ENCODE measurements at places on chromosomes 7 and 10.

DNA sequence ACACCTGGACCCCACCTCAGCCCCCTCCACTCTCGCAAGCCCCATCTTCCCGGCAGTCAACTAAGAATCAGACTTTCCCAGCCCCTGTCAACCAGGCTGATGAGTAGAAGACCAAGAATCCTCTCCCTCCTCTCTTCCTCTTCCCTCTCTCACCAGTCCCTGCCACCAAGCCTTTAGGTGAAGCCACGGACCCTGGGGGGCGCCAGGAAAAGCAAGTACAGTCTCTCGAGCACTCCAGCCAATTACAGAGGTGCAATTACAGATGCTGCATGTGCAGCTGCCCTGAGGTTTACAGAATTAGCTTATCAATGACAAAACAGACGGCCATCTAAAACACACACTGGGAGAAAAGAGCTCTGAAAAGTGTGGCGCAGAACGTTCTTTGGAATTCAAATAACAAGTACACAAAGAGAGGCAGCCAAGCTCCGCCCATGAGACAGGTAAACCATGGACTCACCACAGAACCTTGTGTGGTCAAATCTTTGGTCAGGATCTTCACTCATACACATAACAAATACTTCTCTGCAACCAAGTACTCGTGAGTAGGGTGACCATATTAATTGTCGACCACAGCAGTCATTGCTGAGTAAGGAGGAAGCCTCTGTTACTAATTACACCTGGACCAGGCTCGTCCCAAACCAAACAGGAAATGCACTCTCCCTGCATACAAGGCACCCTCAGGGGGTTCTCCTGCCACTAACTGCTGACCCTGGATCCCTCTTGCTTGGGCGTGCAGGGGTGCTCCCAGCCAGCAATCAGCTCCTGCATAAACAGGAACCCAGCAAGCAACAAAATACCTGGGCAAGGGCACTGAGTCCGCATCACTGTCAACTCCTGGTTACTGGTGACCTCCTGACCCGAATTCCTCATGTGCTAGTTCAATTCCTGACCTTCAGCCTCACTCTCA is 189.2 kb downstream of the FAM107B start:
- ATAC-seq, result no peak

DNA sequence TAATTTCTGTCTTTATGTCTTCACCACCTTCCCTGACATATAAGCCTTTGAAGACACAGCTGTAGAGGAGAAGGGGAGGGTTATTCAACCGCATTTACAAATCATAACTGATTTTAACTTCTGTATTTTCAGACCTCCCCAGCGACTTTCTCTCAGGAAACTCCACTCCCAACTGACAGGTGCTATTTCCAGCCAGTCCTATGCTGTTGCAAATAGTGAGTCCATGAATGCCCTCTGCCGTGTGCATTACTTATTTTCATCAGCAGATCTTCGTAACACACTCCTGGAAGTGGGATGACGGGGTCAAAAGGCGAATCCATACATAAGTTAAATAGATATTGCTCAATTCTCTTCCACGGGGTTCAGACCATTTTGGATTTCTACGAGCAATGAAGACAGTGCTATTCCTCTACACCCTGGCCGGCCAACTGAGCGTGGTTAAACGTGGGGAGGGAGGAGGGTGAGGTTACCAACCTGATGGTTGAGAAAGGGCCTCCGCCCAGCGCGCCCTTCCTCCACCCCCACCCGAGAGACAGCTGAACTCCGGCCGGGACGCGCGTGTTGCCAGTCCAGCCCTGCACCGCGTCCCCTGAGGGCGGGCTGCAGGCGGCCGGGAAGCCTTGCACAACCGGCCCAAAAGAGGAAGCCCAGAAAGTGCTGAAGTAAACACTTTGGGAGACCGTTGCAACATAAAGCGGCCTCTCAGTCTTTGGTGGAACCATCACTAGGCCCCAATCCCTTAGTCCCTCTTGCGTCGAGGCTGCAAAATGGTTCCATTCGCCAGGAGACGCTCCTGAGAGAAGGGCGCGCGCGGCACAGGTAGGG is at the start of gene APBB1IP:
TSS of gene APBB1IP (plus strand) at position 705 of the 825 bp plus-strand sequence. CDS start 53,986 bp downstream, outside the sequence.
- ATAC-seq, result no peak

DNA sequence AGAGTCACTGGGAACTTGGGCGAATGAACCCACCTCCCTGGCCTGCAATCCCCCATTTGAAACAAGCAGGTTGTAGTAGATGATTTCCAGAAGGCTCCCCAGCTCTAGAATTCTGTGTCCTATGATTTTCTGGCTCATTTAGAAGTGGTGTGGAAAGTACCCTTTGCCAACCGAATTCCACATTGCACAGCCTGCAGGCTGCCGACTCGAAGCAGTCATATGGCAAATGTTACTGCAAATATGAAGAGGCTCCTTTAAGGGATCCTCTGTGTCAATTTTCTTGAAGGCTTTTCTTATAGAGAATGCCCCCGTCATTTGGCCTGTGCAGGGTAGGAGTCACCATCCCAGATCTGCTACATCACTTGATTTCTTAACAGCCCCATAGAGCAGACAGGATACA is 5.6 kb downstream of the PODXL start:
- ATAC-seq, result no peak

- ATAC-seq, result peak; percentile 49
Measured at GRCh38 chr10:23412223-23412622, 26.7 kb upstream of the OTUD1 start.

DNA sequence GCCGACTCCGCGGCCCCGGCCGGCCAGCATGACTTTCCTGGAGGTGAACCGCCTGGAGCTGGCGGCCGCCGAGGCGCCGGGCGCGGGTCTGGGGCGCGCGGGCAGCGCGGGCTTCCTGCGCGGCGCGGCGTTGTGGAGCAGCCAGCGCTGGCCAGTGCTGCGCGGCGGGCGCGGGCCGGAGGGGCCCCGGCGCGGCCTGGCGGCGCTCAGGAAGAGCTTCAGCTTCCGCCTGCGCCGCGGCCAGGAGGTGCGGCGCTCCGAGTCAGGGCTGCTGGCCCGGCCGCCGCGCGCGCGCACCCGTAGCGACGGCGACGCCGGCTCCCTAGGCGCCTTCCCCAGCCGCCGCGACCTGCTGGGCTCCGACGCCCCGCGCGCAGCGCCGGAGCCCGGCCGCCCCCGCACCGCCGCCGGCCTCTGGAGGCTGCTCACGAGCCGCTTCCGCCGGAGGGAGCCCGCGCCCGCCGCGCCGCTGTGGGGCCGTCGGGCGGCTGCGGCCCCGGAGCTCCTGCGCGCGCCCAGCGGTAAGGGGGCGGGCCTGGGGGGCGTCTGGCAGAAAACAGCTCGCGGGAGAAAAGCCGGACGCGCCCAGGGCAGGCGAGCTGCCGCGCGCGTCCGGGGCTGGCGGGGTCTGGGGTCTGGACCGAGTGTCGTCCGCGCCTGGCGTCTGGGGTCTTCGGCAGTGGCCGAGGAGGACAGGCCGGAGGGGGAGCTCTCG is 29.0 kb downstream of the AGAP3 start:
- ATAC-seq, result no peak

DNA sequence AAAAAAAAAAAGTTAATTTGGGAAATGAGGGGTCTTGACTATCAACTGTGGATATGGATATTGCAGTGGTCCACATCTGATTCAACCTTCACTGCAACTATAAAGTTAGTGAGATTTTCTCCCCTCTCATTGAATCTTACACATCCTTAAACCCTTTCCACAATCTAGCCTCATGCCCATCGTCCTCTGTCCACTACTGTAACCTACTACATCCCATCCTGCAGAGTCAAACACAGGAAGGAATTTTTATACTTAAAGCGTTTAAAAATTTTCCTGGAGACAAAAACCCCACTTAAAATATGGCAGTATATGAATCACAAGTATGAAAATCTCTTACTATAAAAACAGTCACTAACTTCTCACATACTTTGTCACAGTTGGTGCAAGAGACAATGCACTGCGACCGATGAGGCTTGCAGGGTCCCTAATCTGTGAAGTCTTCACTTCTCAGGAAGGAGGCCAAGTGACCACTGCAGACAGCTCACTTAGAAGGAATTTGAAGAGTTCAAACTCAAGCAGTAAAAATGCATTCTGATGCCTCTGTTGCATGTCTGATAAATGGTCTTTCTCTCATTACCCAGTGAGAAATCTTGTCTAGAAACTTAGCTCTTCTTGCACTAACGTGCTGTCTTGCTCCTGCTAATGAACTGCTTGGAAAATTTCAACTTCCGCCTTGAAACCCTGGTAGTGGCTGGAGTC is 50.3 kb upstream of the ST8SIA6 start:
- peak; percentile 93 for ATAC-seq

GRCh38 chr7:135189221-135189662 is 18.7 kb upstream of the CYREN start:
- ATAC-seq, result no peak

DNA sequence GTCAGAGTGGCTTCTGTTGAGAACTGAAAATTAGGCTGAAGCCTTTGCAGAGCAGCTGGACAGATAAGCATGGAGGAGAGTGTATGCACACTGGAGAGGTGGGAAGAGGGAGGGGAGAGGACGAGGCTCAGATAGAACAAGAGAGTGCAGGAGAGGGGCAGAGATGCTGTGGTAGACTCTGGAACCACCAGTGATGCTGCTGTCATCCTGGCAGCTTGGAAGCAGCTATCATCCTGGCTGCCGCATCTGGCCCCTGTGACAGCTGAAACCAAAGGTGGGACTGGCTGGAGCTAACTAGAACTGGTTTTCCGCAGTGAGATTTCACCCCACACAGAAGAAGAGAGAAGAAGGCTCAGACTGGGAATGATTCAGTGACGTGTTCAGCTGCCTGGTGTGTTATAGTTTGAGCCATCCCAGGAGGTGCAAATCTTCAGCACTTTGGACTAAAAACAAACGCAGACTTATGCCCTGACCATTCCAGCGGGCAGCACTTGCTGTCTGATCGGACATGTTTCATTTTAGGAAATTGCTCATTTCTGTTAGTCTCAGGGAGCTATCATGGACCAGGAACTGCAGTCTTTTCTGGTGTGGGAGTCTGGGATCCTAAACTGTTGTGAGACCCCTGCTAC is 38.4 kb downstream of the EEPD1 start:
- ATAC-seq, result no peak

DNA sequence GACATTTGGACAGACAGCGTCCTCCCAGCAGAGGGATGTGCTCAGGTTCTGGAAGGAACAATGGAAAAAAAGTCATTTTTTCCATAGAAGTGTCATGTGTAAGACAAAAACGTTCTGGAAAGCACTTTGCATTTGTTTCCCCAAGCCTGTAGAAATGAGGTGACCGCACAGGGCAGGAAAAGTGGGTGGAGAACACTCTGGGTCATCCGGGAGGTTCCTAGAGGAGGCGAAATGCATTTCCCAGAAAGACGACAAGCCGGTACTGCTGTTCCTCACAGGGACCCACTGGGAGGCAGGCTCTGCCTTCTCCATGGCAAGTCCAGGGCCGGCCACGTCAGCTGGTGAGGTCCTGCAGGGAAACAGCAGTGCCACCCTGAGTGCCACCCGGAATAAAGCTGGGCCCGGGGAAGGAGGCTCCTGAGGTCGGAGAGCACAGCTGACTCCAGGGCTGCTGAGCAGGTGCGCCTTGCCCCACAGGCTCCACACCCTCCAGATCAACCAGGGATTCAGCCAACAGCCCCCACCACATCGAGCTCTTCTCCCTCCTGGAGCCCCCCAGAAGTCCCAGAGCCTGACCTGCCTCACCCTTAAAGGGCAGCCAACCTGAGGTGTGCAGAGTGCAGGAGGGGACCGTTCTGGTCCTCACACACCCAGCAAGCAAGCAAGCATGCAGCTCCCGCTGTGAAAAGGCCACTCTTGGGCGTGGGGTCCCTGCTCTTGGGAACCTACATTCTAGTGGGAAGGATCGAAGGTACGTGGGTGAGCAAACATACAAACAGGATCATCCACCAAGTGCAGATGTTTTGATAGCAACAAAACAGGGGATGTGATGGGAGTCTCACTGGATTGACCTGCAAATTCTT is 28.8 kb upstream of the INPP5A start:
- ATAC-seq, result no peak

GRCh38 chr7:158239290-158239981 is 348.2 kb downstream of the PTPRN2 start:
- no peak for ATAC-seq

DNA sequence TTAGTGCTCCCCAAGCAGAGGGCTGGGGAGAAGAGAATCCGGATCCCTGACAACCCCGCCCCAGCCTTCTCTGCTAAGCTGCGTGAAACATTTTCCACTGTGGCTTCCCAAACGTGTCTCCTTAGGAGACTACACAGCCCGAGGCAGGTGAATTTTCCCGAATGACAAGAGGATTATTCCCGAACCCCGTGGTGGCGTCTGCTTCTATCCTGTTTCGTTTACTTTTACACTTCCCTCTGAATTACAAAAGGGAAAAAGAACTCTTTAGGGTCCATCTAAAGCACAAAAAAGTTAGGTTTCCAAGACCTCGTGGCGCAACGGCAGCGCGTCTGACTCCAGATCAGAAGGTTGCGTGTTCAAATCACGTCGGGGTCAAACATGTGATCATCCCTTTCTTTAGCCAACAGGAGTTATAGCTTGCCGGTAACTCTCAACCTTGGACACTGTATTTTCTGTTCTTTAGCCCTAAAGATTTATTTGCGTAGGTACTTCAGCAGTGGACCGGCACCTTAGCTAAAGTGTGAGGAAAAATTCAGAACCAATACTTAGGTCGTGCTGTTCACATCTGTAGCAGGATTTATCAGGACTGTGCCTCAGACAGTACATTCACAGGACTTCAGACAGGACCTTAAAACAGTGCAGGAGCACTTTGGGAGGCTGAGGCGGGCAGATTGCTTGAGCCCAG is 3.2 kb upstream of the ZNF789 start:
- ATAC-seq, result no peak

DNA sequence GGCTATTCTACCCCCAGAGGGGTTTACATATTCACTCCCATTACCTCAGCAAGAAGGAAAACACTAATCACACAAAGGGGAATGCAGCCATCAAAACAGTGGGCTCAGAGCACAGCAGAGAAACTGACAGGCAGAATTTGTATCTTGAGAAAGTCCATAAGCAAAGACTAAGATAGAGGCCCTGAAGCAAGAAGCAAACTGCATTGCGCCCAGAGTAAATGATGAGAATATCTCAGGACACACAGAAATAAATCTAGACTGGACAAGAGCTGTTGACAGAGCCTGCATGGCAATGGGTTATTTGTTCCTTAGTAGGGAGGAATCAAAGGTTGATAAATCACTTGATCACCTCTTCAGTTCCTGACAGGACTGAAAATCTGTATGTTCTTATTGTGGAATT is 440.7 kb upstream of the CELF2 start:
- no peak for ATAC-seq

DNA sequence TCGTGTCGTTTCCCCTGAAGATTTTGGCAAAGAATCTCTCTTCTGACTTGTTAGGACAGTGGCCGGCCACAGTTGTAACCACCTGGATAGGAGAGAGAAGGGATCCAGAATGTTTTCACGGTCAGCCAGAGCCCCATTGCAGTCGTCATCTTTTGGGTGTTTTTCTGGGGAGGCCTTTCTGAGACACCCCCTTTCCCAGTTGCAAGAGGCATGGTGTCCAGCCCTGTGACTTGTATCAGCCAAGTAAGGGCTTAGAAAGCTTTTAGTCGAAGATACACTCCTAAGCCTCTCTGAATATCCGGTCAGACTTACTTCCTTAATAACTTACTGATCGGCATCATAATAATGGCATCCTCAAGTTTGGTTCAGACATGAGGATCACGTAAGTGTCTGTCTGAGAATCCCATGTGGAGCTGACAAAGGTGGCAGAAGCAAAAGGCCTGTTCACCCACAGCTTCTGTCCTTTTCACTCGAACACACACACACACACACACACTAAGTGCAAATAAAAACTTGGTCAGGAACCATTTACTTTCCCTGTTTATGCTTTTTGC is 435.7 kb upstream of the GALNT17 start:
- peak; percentile 55 for ATAC-seq

- ATAC-seq, result no peak
Measured at GRCh38 chr10:70038923-70039322, 13.7 kb upstream of the MACROH2A2 start.

All from SK-N-SH treated with all-trans-retinoic acid at 6 μM for 48 hours (cell line).